Left ventricle myocardium inferior (tissue), 1 donor: ENCODE measurements at places on chromosomes 16 and 17.
A peak's percentile ranks its signal among the peaks of the same experiment; 100 is the strongest.

- no peak for DNase-seq
Measured at GRCh38 chr16:19940195-19940594, 55.5 kb upstream of the GPRC5B start.

GRCh38 chr17:10777131-10777807, 26.6 kb downstream of the TMEM238L start:
- DNase-seq, result no peak

DNA sequence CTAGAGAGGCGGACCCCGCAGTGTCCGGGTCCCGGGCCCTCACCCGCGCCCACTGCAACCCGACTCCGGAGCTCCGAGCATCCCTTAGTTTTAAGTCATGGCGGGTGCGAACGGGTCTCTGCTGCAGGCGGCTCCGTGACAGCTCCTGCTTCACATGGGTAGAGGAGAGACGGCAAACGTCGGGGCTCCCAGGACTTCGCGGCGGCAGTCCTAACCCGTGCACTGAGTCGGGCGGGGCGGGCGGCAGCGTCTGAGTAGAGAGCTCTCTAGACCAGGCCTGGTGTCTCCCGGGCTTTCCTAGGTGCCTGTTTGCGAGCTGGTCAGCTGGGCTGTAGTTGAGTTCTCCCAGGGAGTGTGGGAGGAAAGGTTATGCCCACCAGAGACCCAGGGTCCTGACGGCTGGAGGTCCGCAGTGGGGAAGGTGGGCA, 345 bp downstream of the TSC2 start:
- DNase-seq, result no peak

GRCh38 chr16:77647726-77648125, 74.6 kb upstream of the NUDT7 start:
- no peak for DNase-seq

DNA sequence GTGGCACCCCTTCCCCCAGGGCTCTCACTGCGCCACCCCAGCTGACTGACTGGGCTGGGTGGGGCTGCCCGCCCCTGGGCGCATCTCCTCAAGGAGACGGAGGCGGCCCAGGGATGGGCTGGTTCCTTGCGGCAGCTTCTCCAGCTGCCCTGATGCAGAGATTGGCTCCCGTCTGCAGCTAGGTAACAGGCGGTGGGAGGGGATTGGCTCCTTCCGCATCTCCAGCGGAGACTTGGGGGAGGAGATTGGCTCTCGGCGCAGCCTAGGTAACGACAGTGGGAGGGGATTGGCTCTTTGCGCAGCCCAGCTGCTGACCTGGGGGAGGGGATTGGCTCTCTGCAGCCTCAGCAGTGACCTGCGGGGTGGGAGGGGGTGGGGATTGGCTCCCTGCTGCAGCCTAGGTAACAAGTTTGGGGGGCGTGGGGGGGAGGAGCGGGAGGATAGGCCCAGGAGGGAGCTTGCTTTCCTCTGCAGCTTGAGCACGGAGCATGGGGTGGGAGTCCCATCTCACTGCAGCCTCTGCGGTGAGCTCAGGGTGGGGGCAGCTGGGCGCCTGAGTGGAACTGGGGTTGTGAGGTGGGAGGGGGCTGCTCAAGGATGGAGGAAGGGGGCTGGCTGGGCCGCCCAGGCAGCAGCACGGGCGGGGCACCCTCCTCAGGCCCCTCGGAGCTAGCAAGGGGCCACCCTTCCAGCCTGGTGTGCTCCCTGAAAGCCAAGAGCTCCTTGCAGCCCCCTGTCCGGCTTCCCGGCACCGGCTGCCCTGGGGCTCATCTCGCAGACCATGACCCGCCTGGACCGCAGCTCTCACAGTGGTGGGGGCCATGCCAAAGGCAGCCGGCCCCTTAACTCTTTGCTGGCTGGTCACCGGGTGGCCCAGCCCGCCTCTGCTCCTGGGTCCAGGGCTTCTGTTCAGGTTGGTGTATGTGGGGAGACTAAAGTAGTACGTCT, 6.4 kb downstream of the NFE2L1 start:
- DNase-seq, result peak; percentile 76

DNA sequence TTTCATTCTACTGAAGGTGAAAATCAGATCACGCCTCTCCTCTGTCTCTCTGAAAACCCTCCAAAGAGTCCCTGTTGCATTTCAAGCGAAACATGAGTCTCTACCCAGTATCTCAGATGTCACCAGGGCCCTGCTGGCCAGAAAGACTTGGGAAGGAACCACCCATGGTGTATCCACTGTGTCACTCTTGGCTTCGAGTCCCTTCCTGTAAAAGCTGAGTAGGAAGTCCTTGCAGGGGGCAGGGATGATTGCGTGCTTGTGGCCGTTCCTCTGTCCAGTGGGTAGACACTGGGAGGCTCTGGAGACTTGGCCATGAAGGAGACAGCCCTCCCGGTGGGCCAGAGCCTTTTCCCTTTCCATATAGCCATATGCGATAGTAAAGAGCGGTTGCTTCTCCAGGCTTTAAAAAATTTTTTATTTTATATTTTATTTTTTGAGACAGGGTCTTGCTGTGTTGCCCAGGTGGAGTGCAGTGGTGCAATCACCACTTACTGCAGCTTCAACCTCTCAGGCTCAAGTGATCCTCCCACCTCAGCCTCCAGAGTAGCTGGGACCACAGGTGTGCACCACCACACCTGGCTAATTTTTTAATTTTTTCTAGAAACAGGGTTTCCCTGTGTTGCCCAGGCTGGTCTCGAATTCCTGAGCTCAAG, 19.0 kb upstream of the RMI2 start:
- DNase-seq, result no peak

DNA sequence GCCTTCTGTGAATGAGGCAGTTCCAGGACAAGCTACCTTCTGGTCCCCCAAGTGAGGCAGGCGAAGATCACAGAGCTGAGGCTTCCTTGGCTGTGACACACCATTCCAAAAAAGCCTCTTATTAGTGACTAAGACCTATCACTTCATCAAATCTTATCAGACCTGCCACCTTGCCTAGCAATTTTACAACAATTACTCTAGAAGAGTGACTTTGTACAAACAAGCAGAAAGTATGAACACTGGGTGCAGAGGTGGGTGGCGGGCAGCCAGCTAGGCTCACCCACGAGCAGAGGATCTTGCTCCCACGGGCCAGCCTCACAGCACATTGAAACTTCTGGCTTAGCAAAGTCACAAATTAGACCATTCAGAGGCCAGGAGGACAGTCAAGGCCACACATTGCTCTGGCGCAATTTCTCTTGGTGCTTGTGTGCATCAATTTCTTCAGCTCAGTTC, 2.2 kb upstream of the ICAM2 start:
- DNase-seq, result no peak

DNA sequence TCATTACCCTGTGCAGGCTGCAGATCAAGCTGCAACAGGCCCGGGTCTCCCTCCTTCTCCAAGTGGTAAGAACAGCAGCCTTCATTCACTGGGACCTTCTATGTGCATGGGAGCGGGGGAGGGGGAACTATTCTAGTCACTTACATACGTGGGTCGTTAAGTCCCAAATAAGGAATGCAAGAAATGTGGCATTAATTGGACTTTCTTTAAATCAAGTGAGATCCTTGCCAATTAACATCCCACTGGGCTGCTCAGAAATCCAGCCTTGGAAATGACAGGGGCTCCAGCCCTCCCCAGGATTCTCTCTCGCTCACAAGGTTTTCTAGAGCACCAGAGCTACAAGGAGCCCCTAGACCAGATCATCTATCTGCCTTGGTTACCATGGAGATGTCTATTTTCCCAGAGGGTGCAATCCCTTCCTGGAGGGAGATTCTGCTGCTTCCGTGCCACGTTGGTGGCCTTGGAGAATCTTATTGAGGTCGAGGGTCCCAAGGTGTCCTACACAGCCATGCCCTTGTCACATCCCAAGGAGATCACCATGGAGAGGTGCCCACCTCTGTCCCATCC, 5.2 kb upstream of the EIF1 start:
- no peak for DNase-seq

GRCh38 chr17:16950488-16950887, 21.4 kb downstream of the TNFRSF13B start:
- no peak for DNase-seq

- no peak for DNase-seq
Measured at GRCh38 chr16:72666267-72666666, 381.7 kb downstream of the ZFHX3 start.

GRCh38 chr17:55690105-55690508, 32.6 kb downstream of the TMEM100 start:
- DNase-seq, result no peak

DNA sequence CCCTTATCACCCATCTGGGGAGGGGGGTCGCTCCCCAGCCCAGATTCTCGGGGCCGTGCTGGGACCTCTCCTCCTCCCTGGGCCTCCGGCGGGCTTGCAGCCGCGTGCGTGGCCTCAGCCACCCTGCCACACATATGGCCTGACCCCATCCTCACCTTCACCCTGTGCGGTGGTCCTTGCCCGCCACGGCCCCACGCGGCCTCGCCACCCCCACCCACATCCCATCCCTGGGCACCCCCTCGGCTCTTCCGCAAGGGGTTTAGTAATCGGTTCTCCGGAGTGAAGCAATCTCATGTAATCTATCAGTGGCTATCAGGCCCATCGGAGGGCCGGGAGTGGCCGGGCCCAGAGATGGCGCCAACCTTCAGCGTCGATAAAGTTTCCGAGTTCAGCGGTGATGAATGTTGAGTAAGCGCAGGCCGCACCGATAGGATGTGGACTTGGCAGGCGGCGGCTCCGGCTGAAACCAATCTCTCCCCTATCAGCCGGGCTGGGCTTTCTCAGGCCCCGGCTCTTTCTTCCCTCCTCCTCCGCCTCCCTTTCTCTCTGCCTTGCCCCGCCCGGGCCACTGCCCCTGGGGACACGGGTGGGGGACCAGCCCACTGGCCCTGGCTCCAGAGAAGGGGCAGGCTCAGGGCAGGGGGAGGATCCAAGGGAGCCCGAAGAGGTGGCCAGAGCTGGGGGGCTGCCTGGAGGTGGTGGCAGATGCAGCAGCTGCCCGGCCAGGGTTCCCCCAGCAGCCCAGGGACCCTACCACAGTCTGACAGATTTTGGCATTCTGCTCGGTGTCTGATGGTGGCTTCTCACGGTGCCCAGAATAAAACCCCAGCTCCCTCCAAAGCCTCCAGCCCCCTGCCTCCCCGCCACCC, 20.8 kb downstream of the ZFPM1 start:
- peak; percentile 70 for DNase-seq

DNA sequence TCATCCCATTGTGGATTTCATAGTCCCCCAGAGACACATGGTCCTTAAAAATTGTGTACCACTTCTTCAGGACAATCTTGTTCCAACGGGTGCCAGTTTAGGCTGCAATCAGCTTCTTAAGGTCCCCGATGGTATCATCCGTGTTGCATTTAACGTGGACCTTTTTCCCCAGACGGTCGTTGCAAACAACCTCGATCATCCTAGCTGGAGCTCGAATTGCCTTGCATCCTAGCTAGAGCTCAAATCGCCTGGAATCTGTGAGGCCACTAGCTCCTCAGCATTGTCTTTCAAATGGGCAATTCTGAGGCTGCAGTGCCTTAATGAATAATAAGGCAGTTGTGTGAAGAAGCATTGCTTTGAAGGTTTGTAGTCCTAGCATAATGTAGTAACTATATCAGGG, 37.7 kb upstream of the RHBDL3 start:
- DNase-seq, result no peak

- no peak for DNase-seq
Measured at GRCh38 chr17:55117164-55117563, 147.6 kb upstream of the HLF start.

GRCh38 chr17:65626451-65626850, 65.0 kb upstream of the AXIN2 start:
- no peak for DNase-seq

- peak; percentile 92 for DNase-seq
Measured at GRCh38 chr17:78144147-78144719, 2.0 kb upstream of the C17orf99 start.

DNA sequence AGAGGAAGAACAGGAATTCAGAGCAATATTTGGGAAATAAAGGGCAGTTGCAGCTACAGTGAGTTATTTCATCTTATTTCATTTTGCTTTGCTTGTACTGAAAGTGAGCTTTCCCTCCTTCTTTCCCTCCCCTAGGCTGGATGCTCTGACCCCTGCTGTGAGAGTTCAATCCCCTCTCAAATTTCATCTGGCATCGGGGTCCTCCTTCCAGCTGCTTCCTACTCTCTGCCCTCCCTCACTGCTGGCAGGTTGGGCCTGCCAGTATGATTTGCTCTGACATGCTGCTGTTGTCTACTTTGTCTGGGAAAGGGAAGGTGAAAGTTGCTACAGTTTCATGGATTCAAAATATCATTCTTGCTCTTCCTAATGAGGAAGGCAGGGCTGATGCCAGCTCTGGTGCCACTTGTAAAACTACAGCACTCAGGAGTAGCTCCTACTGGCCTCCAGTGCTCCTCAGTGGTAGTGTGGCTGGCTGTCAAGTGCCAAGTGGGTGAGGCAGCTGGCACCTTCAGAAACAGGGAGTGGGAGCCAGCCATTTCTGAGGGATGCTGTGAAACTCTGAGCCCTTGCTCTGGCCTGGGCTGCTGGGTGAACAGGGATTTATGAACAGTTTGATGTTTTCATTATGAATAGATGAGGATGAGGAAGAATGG, 408.6 kb downstream of the HAPSTR1 start:
- peak; percentile 20 for DNase-seq

DNA sequence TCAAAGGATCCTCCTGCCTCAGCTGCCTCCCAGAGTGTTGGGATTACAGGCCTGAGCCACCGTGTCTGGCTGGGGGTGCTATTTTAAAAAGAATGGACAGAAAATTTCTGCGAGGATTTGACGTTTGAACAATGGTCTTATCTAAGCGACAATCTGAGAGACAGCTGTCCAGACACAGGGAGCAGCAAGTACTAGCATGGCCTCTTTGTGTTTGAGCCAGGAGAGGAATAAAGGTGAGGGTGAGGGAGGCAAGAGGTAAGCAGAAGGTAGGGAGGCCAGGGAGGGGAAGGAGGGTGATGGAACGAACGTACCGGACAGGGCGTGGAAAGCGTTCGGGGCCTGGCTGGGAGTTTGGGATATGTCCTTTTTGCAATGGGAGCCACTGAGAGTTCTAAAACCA, 59.2 kb downstream of the PITPNC1 start:
- no peak for DNase-seq

- no peak for DNase-seq
Measured at GRCh38 chr17:57915985-57916757, 39.0 kb downstream of the CUEDC1 start.

- DNase-seq, result no peak
Measured at GRCh38 chr17:8696906-8697305, 47.7 kb downstream of the CCDC42 start.

DNA sequence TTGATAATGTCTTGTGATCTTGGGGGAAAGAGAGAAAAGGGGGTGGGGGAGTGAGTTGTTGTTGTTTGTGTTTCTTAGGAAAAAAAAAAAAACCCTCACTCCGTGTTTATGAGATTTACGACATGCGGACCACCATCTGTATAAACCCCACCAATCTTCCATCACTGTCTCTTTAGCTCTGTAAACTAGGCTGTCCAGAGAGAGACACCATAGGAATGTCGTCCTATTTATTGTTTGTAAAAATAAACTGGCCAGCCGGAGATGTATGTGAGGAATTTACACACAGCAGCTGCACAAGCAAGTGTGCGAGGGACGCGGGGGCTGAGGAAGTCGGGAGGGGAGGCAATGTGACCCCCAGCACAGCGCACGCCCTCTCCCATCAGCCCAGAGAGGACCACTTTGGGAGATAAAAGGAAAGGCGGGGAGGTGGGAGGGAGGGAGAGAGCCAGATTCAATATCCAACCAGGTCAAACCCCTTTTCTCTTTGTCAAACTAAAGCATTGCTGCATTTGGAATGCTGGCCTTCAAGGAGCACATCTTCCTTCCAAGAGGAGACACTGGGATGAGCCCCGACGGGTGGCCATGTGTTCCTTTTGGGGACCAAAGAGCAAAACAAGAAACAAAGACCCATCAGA, 136.2 kb upstream of the SALL1 start:
- no peak for DNase-seq
